Uterus (tissue), 4 donors: ENCODE measurements at places on chromosomes 5 and 9. TPM values are rescaled to one million over a fixed set of nuclear protein-coding genes. Genes with fewer than 3 reads are reported as not detected.

DNA sequence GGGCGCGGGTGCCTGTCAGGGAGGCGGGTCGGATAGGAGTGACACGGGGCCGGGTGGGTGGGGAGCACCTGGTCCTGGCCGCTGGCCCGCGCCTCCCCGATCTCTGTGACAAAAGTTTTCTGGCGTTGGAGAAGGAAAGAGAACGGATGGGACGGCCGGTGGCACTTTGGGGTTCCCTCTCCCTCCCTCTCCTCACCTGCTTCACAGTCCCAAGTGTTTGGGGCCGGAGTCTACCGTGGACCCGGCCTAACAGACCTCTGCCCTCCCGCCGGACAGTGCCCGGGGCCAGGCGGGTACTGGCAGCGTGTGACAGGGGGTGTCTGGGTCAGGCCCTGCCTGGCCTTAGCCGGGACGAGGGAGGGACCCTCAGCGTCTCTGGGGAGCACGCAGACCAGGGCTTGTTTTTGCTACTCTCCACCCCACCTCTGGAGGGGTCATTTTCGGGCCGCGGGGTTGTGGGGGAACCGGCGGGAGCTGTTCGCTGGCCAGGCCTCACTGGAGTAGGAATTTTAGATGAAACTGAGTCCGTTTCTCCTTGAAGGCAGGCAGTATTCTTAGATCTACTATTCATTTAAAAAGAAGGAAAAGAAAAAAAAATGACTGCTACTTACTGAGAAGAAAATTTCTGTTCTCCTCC lies 1.7 kb downstream of the PRDM6 start:
- peak overlapping the region; percentile 59 for H3K4me3 ChIP-seq
- no peak for DNase-seq
- H3K27ac ChIP-seq = no peak overlapping the region

DNA sequence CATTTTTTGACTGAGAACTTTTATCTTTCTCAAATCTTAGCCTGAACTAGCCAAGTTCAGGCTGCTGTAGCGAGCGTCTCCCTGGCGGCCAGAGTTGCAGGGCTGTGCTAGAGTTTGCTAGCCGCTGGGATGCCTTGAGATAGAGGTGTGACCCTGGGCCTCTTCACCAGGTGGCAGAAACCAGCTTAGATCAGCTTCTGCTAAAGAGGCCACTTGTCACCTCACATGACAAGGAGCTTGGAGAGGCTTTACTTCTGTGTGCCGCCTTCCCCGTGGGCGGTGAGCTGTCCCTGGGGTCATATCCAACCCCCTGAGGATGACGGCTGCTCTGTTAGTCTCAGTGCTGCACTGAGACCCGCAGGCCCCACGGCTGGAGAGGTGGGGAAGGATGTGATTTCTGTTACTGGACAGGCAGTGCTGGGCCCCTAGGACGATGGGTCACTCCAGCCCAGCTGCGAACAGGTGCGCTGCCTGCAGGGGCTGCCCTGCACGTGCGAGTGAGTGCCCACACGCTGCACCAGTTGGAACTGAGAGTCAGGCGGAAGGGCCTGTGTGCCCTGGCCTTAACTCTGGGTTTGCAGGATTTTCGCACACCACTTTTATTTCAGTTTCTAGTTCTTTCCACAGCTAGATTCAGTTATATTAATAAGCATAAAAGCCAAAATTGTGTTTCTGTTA lies 63.8 kb downstream of the EHMT1 start:
- no peaks in the 10 kb centered on the region for H3K36me3 ChIP-seq
- no peak for DNase-seq
- H3K4me3 ChIP-seq = no peak overlapping the region
- H3K27me3 ChIP-seq = no peaks in the 10 kb centered on the region
- no peaks in the 10 kb centered on the region for H3K4me1 ChIP-seq

DNA sequence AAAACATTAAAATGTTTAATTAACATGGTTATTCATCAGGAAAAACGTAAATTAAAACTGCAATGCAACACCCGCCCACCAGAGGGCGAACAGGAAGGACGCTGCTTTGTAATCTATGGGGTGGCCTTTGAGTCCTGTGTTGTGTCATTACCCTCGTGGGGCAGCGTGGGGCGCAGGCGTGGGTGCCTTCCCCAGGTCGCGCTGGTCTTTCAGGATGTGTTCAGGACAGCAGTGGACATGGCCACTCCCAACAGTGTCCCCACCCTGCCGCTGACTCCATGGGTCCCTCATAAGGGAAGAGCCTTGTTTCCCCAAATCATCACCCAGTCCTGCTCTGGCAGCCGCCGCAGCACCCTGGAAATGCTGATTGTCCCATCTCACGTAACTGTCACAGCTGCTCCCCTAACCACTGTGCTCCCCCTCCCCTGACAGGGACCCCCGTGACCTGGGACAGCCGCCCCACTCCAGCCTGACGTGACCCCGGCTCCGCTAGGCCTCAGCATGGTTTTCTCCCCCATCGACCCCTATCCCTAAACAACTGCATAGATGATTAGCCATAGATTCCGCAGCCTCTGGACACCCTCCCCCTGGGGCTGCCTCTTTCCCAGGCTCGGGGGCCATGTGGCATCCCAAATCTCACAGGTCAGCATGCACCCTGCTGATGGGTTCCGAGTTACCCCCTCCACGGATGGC lies 36.4 kb downstream of the GLT6D1 start:
- no peak overlapping the region for H3K27ac ChIP-seq
- no peak for DNase-seq
- H3K4me1 ChIP-seq = no peaks in the 10 kb centered on the region
- H3K27me3 ChIP-seq = no peaks in the 10 kb centered on the region

GRCh38 chr5:6804766-6805501 lies 91.7 kb downstream of the TENT4A start:
- no peak overlapping the region for H3K27ac ChIP-seq
- DNase-seq = no peak
- no peak overlapping the region for H3K4me3 ChIP-seq
- H3K4me1 ChIP-seq = no peaks in the 10 kb centered on the region
- no peaks in the 10 kb centered on the region for H3K27me3 ChIP-seq

GRCh38 chr5:117337064-117337749 lies 762.6 kb upstream of the SEMA6A start:
- H3K27me3 ChIP-seq = no peaks in the 10 kb centered on the region
- H3K4me1 ChIP-seq = no peaks in the 10 kb centered on the region
- DNase-seq = no peak

- no peak overlapping the region for H3K4me3 ChIP-seq
- H3K36me3 ChIP-seq = no peaks in the 10 kb centered on the region
- DNase-seq = no peak
These were observed 154.3 kb downstream of the KDM4C start for GRCh38 chr9:6911901-6912638.

DNA sequence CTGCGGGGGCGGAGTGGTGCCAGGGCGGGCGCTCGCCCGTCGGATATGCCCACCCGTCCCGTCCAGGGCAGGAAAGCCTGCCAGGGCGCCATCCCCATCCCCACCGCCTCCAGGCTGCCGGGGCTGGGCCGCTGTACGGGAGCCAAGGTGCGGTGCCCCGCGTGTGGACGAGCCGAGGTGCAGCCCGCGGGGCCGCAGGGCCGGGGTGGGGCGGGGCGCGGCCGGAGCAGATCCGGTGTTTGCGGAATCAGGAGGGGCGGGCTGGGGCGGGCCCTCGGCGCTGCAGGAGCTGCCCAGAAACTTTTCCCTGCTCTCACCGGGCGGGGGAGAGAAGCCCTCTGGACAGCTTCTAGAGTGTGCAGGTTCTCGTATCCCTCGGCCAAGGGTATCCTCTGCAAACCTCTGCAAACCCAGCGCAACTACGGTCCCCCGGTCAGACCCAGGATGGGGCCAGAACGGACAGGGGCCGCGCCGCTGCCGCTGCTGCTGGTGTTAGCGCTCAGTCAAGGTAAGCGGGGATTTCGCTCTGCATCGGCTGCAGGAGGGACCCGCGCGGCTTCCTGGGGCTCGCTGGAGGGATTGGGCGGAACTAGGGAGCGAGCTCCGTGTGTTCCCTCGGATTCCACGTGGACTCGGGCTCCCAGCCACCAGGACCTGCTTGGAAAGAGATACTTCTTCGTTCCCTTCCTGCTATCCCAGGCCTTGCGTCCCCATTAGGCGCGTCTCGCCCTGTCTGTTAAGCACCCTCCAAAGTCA lies at the start of gene ITGA2:
TSS of gene ITGA2 (plus strand) at position 328 of the 756 bp plus-strand sequence. CDS start at position 445, 117 bp downstream.
- H3K36me3 ChIP-seq = no peaks in the 10 kb centered on the region
- peak within 1 kb of the TSS; percentile 48 for H3K4me3 ChIP-seq
- H3K4me1 ChIP-seq = peaks cover 5% of the 10 kb centered on the region
- peak; percentile 44 for DNase-seq
- H3K27me3 ChIP-seq = no peaks in the 10 kb centered on the region
- H3K27ac ChIP-seq = peak within 1 kb of the TSS; percentile 69

DNA sequence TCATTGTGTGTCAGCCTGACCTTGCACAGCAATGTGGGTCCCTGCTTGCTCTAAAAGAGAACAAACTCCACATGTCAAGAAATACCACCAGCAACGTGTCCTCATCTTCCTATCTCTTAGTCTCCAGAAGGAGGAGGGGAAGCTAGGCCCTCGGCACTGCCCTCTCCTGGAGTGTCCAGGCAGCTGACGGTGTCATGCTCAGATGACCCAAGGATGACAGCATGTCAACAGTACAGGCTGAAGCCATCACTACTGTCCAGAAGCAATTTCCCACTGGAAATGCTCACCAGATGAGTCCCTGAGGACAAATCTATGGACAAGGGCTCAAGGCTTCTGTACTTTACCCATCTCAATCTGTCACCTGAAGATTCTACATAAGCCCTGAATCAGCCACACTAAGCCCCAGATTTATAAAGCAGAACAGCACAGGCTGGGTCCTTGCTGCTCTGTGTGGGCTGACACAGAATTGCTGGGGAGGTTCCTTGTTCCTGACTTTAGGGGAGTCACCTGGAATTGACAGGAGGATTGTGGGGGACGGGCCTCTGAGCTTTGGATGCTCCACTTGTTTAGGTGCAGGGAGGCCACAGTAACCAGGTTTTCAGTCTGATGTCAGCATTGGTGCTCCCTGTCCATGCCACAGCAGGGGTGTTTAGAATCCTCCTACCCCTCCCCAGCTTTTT lies 210.2 kb downstream of the DAB2IP start:
- H3K27ac ChIP-seq = peak overlapping the region; percentile 24
- H3K36me3 ChIP-seq = no peaks in the 10 kb centered on the region

Gene TRIO
- total RNA-seq = 93.5 TPM

Gene EIF4E1B
- total RNA-seq = not detected

Gene LHX3
- total RNA-seq = not detected

Gene MVB12B
- total RNA-seq = 2.1 TPM
